ENCODE measurements at places on chromosomes 16 and 17.

DNA sequence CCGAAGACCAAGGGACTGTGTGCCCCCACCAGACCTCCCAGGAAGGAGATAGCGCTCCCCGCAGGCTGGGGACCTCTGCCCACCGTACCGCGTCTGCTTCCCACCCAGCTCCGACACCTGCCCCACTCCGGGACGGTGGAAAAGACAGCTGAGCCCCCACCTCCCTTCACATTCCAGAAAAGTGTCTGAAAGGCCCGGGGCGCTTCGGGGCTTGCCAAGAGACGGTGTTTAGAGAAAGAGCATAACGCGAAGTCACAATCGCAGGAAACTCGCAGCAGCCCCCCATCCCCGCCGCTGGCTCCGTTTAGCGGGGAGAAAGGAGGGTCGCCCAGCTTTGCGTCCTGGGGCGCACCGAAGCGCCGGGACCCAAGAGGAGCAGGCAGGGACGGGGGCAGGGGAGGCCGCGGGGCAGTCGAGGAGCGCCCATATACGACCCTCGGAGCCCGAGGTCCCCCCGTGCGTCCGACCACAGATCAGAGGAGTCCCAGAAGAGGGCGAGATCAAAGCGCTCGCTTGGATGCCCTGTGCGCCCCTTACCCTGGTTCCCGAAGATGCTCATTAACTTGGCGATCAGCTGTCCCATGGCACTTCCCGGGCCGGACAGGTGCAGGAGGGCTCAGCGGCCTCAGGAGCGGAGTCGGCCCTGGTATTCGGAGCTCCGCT lies 652 bp downstream of the ARL5C start:
- no peak for DNase-seq

GRCh38 chr17:39235555-39236449 lies 10.1 kb upstream of the STAC2 start:
- no peak for DNase-seq

- DNase-seq, result no peak
These were observed 63.7 kb downstream of the C16orf95 start for GRCh38 chr16:87253536-87253935.

GRCh38 chr17:82412535-82413520 lies 5.3 kb upstream of the HEXD start:
- no peak for DNase-seq

DNA sequence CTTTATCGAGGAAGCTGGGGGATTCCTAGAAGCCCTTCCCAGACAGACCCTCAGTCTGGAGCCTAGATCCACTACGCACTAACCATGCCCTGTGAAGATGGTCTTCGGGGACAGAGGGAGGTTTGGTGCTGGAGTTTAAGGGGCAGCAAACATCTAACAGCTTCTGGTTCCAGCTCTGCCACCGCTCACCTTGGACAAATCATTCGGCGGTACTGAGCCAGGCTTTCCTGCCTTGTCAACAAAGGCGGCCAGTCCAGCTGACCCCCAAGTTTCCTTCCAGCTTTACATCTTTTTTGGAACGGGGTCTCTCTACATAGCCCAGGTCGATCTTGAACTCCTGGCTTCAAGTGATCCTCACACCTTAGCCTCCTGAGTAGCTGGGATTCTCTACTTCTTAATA lies 369 bp upstream of the GJD3 start:
- no peak for DNase-seq

GRCh38 chr17:60167065-60167741 lies 17.4 kb downstream of the CA4 start:
- DNase-seq, result no peak

Measured in keratinocyte (primary cell).